Caki2 (cell line): ENCODE measurements at places on chromosomes 1 and 21. TPM values are rescaled to one million over a fixed set of nuclear protein-coding genes. Genes with fewer than 3 reads are reported as not detected.

GRCh38 chr1:9680091-9680490 lies 28.6 kb downstream of the PIK3CD start:
- DNase-seq: no peak

DNA sequence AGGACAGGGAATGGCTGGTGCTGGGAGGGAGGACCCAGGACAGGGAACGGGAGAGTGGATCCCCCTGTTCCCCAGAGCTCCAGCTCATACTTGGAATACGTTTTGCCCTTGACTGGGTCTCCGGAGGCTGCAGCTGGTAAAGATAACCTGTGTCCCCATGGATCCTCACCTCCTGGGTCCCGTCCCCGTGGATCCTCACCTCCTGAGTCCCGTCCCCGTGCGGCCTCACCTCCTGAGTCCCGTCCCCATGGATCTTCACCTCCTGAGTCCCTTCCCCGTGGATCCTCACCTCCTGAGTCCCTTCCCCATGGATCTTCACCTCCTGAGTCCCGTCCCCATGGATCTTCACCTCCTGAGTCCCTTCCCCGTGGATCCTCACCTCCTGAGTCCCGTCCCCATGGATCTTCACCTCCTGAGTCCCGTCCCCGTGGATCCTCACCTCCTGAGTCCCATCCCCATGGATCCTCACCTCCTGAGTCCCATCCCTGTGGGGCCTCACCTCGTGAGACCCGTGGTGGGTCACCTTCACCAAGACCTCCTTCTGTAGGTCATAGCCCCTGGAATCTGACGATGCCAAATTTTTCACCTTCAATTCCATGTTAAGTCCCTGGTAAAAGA lies 61.4 kb downstream of the SCCPDH start:
- DNase-seq: no peak

DNA sequence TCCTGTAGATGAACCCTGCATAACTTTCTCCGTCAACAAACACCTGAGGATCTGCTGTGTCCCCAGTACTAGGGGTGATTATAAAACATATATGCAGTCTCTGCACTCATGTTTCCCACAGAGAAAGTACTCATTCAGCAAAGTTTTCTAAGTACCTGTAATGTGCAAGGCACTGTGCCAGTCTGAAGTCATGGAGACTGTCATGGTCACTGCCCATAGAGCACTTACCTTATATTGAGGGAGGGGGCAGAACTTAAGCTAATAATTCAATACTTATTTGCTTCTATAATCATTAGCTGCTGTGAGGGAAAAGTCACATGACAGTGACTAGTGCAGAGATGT lies 41.2 kb downstream of the MAP3K21 start:
- DNase-seq: no peak

DNA sequence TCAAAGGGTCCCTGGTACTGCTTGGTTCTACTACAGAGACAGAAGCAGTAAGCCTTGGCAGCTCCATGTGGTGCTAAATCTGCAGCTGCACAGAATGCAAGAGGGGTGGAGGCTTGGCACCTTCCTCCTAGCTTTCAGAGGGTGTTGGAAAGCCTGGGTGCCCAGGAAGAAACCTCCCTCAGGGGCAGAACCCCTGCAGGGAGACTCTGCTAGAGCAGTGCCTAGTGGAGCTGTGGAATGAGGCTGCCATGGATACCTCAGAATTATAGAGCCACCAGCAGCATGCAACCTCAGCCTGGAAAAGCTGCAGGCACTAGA lies 76.2 kb upstream of the TLR5 start:
- DNase-seq: no peak

- DNase-seq: no peak
Observed at GRCh38 chr1:46526691-46527291, 24.7 kb downstream of the KNCN start.

The HMCN1 gene
- total RNA-seq: 0.38 and 0.44 TPM in 2 replicates
